Ovary (tissue), 10 donors: ENCODE measurements at places on chromosomes 2 and 18. TPM values are rescaled to one million over a fixed set of nuclear protein-coding genes. Genes with fewer than 3 reads are reported as not detected.

GPR45 gene
- total RNA-seq, result not detected

VAMP5 gene
- total RNA-seq, result 42.9 TPM

SKA1 gene
- not detected for total RNA-seq

GAL3ST2 gene
- total RNA-seq, result 0.64 TPM

DPYSL5 gene
- total RNA-seq, result 0.11 TPM

SCYGR4 gene
- not detected for total RNA-seq

HOXD12 gene
- not detected for total RNA-seq

PTH2R gene
- total RNA-seq, result not detected

DNAJB2 gene
- 54.7 TPM for total RNA-seq

NEB gene
- total RNA-seq, result 0.46 TPM

GEN1 gene
- total RNA-seq, result 4.1 TPM

KCNS3 gene
- 2.3 TPM for total RNA-seq

OSR1 gene
- 9.8 TPM for total RNA-seq

TUBB8B gene
- 0.30 TPM for total RNA-seq

SULT1C4 gene
- 14.2 TPM for total RNA-seq

RIF1 gene
- 51.1 TPM for total RNA-seq

ALPG gene
- total RNA-seq, result 0.11 TPM

GDF7 gene
- total RNA-seq, result 0.59 TPM

WDCP gene
- total RNA-seq, result 12.1 TPM

STRADB gene
- 17.1 TPM for total RNA-seq

L3MBTL4 gene
- 14.5 TPM for total RNA-seq

SERPINB3 gene
- not detected for total RNA-seq

ANKRD30B gene
- total RNA-seq, result not detected
